ENCODE measurements at places on chromosomes 12 and 14. TPM values are rescaled to one million over a fixed set of nuclear protein-coding genes. Genes with fewer than 3 reads are reported as not detected.

The APEX1 gene
- total RNA-seq: 67.1 TPM

The MYH6 gene
- total RNA-seq: not detected

The SLCO1B1 gene
- not detected for total RNA-seq

The RASSF8 gene
- total RNA-seq: 54.9 TPM
